Panc1 (cell line): ENCODE measurements at places on chromosomes 12 and 14.

GRCh38 chr12:32588604-32589003, 90.5 kb upstream of the DNM1L start:
- no peak for DNase-seq

DNA sequence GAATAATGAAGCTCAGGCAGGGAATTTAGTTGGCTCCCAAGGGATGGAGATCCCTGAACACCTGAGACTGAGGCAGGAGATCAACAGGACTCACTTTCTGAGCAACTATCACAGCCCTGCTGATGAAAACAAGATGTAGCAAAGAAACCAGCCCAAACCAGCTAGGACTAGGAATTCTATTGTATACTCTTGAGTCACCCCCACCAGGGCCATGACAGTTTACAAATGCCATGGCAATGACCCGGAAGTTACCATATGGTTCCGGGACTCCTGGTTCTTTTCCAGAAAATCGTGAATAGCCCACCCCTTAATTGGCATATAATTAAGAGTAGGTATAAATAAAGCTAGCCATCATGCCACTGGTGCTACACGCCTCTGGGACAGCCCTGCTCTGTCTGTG, 46.0 kb upstream of the OASL start:
- DNase-seq, result no peak

DNA sequence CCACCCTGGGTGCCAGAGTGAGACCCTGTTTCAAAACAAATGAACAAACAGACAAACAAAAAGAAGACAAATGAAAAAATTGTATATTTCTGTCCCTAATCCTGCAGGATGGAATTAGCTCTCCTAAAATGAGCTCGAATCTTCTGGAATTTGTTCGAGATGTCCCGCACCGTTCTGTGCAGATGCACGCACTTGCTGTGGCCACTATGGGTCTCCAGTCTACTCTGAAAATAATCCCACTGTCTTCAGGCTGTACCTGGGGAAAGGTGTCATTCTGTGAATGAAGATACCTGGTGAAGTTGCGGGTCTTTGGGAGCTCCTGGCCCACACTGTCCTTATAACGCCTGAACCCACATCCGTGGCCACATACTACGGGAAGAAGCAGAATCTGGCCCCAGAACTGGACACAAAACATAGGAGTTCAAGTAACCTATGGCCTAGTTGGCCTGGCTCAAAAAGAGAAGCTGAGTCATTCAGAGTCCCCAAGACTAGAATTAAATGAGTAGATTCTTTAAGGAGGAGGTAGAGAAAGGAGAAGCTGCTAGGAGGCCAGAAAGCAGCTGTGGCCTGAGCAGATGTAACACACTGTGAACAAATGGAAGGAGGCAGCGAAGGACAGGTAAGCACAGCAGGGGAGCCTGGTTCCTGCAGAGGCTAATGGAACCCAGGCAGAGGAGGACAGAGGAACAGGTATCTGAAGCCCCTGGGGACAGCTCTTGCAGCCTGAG, 108.6 kb downstream of the FOXN3 start:
- DNase-seq, result no peak

- peak; percentile 64 for DNase-seq
Observed at GRCh38 chr12:40325349-40325960, 100.7 kb downstream of the LRRK2 start.

DNA sequence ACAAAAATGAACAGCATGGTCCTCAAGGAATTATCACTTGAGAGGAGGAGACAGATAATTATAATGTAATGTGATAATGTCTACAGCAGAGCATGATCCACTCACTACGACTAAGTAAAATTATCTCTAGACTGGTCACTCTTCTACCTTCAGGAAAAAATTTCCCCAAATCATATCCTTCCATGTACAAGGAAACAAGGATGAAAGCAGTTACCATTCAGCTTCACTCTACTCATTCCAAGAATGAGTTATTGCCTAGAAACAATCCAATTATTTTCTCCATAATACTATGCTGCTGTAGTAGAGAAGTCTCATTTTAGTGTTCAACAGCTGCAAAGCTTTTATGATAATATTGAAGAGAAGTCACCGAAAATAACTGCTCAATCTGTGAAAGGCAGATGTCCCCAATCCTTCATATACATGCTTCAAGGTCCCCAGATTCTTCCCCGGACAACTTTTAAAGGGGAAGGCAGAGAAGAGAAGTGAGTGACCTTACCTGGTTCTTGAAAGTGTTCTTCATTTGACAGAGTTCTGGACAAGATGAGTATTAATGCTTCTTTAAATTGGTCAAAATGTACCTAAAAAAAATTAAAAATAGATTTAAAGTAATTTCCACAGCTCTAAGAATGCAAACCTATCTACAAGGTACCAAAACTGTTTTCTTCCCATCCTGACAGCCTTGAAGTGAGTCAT, 24.6 kb downstream of the NIN start:
- no peak for DNase-seq

DNA sequence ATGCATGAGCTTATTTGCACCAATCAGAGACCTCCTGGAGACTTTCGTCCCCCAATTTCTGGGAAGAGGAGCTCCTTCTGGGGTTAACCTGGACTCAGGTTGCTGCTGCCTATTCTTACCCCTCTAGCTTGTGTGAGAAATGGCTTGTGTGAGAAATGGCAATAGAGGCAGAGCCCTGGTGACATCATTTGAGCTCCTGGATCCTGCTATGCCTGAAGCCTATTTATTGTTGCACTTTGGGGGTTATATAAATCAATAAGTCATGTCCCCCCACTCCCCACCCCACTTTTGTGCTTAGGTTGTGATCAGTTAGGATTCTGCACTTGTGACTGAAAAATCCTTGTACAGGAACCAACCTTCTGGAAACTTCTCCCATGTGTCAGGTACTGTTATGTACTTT, 167.2 kb downstream of the ADCK1 start:
- no peak for DNase-seq

- DNase-seq, result no peak
Observed at GRCh38 chr12:129127771-129128170, 274.5 kb downstream of the GLT1D1 start.

- no peak for DNase-seq
Observed at GRCh38 chr14:33678005-33678404, 272.9 kb downstream of the EGLN3 start.

DNA sequence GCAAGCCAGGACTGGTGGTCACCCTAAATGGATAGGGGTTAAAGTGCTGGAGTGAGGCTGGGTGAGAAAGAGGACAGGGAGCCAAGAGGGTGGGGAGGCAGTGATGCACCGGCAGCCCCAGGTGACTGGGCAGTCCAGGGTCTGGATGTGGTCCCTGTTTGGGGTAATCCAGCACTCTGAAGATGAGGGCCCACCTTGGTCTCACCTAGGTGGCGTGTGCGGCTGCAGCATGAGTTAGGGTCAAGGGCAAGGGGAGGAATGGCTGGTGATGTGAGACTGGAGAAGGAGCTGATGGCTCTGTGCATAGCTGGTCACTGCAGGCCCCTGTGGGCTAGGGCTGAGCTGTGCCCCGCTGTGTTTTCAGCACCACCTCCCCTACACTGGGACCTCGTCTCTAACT, 1.6 kb upstream of the C1RL start:
- DNase-seq, result no peak

DNA sequence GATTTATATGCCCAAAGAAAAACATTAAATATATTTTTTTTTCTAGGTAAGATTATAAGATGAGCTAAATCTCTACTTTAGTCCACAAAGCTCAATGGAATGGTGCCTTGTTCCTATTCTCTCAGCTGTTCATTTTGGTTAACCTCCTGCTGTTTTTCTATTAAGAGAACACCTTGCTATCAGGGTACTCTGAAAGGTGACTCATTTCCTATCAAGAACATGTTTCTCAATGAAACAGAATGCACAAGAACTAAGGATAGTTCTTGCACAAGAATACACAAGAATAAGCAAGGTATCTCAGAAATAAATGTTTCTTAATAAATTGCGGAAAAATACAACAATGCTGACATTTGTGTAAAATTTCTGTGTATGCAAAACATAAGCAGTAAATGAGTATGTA, 14.1 kb downstream of the ABCD2 start:
- DNase-seq, result no peak

DNA sequence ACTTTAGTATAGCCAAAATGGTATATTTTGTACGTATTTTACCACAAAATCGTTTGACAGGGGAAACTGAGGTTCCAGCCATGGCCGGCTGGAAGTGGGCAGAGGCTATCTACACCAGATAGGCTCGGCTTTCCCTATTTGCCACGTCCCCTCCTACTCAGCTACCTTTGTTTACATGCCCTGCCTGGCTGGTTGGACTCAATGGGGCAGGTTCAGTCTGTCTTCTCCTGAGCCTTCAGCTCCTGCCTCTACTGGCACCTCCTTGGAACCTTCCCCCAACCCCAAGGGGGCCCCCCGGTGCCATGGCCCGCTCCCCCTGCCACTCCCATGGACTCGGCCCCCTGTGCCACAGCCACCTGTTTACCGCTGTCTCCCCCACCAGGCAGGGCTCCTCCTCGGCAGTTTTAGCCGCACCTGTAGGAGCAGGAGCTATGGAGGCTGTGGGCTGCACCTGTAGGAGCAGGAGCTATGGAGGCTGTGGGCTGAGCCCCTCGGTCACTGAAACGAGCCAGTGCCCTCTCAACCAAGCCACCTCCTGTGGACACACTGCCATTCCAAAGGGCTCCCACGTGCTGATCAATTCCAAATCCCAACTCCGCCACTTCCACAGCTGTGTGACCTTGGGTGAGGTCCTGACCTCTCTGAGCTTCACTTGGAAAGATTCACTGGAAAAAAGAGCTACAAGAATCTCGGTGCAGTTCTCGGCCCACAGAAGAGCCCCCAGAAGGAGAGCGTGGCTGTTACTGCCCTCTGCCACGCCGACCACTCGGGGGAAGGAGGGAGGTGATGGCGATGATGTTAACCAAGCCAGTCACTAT, 62.2 kb downstream of the NCOR2 start:
- no peak for DNase-seq

GRCh38 chr14:106280876-106281275, 754.5 kb downstream of the TMEM121 start:
- no peak for DNase-seq

DNA sequence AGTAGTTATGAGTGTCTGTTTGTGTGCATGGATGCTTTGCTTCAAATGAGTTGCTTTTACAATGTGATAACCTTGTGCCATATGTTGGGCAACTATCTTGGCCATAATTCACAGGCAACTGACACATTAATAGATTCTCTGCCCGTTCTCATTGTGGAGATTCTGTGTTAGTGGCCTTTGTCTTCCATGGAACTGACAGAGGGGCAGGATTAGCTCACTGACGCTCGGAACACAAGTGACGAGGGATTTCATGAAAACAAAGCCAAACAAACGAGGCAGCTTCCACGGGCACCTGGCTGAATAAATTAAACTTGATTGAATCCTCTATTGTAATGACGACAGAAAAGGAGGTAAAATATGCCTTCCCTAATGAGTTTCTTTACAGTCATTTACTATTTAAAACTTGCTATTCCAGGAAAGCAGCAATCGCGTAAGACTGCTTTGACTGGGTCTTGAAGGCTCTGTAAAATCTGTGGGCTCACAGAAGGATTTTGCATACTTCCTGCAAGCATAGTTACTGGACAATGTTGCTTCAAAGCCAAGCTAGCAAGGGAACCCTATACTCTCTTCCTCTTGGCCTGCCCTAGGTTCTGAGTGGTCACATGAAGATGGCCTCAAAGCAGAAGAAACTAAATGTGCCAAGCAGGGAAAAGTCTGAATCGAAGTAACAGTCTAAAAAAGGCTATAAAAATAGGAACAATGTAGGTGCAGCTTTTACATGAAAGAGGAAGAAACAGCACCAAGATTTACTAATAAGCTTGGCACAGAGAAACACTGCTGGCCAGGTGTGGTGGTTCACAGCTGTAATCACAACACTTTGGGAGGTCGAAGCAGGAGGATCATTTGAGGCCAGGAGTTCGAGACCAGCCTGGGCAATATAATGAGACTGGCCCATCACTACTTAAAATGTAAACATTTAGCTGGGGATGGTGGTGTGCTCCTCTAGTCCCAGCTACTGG, 28.1 kb upstream of the SINHCAF start:
- no peak for DNase-seq

GRCh38 chr14:49977126-49977841, 84.4 kb downstream of the ARF6 start:
- no peak for DNase-seq

DNA sequence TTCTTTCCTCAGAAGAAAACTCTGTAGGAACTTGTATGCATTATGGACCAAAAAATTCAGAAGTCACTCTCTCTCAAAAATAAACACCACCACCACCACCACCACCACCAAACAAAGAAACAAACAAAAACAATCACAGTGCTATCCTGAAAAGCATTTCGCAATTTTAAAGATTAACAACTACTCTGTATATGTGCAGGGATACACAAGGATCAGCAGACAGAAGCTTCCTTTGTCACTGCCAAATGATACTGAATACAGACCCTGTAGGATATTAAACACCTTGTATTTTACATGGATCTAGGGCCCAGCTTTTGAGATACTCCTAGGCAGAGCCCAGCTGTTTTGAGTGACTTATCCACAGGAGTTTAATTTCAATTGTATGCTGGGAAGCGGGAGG, 31.7 kb downstream of the ATP2B1 start:
- no peak for DNase-seq

DNA sequence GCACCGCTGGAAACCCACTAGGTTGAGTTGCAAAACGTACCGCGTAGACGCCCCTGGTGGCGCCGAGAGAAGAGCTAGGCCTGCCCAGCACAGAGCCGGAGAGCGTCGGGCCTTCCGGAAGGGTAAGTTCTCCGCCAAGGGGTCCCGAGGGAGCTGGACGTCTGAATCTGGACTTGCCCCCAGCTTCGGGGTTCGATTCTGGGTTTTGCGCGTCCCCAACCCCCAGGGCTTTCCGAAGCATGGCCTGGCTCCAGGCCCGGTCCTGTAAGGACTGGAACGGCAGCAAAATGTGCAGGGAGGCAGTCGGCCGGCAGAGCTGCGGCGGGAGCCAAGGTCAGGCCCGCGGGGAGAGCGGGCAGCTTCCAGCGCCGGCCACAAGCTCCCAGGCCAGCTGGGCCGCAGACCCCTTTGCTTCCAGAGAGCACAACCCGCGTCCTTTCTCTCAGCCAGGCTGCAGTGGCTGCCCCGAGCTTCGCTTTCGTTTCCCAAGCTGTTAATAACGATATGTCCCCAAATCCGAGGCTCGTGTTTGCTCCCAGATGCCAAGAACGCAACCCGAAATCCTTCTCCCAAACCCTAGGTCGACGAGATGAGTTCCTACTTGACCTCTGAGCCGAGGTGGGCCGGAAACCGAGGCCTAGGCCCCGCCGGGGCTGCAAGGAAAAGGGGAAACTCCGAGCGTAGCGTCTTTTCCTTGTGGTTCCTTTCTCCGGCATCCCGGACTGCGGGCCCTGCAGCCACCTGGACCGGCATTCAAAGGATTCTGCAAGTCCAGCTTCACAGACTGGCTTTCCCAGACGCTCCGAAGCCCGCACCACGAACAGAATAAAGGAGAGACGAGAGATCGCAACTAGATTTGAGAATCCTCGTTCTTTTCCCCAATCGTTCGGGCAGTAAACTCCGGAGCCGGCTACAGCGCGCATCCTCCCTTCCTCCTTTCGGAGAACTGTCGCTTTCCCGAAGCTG, 3.2 kb upstream of the TBX5 start:
- no peak for DNase-seq
